Stimulated activated CD8-positive, alpha-beta memory T cell treated with anti-CD3 and anti-CD28 coated beads, Interleukin-7, amount 100 ng/mL, for 1 hour (primary cell): ENCODE measurements at places on chromosomes 12 and 14.

- no peak for DNase-seq
These were observed 349.9 kb downstream of the ETNK1 start for GRCh38 chr12:22974865-22975264.

GRCh38 chr12:10241727-10242126, 29.1 kb downstream of the GABARAPL1 start:
- no peak for DNase-seq

DNA sequence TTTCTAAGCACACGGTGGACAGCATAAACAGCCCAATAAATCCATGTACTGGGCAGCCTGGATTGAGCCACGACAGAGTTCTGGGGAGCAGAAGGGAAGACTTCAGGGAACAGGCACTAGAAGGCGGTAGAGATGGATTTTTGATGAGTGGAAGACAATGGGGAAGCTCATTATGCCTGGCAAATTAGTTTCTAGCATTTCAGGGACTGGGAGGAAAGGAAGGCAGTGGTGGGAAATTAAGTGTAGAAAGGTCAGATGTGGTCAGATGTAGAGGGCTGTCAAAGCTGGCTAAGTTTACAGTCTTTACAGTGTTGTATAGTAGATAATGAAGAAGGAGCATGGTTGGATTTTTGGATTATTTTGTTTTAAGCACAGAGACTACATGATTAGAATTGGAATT, 9.2 kb downstream of the EGLN3 start:
- DNase-seq, result no peak

GRCh38 chr14:93186466-93186865, 1.3 kb downstream of the LYSET start:
- no peak for DNase-seq

GRCh38 chr14:79161571-79161970, 991.4 kb downstream of the NRXN3 start:
- no peak for DNase-seq

DNA sequence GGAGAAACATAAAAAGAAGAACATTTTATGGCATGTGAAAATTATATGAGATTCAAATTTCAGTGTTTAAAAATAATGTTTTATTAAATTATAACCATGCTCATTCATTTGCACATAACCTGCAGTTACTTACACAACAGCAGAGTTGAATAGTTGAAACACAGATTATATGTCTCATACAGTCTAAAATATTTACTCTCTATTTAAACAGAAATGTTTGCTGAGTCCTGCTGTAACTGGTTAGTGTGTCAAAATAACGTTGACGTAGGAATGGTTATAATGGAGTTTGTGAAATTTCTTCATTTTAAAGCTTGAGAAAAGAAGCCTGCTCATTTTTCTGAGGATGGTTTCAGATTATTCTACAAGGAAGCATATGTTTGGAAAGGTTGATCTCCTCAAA, 196.5 kb upstream of the GARIN2 start:
- DNase-seq, result no peak

DNA sequence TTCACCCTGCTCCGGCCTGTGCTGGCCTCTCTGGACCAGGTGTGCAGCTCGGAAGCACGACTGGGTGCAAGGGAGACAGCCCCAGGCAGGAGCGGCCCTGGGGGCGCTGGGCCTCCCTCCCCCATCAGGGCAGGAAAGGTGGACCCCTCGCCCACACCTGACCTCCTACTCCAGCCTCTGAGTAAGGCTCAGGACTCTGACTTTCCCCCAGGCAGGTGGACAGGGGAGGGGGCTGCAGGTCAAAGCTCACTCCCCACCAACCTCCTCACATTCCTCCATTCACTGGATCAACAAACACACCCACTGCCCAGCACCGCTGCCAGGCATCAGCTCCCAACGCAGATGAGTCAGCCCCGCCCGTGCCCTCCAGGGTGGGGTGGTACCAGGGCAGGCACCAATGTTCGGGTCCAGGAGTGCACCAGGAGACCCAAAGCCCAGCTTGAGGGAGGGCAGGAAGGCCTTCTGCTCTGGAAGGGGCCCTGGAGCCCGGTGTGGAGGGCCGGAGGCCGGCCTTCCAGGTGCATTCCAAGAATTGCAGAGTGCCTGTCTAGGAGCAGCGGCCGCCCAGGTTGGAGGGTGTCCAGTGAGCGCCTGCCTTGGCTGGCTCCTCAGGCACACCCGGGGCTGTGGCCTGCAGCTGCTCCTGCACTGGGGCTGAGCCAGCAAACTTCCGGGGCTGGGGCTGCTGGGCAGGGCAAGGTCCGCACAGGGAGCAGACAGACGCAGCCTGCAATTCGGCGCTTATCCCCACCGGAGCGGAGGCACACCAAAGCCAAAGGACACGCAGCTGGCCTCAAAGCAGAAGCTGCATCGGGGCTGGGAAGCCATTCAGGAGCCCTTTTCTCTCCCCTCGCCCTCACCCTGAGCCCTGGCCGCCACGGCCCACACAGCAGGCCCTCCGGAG, 1.6 kb upstream of the INF2 start:
- DNase-seq, result no peak

DNA sequence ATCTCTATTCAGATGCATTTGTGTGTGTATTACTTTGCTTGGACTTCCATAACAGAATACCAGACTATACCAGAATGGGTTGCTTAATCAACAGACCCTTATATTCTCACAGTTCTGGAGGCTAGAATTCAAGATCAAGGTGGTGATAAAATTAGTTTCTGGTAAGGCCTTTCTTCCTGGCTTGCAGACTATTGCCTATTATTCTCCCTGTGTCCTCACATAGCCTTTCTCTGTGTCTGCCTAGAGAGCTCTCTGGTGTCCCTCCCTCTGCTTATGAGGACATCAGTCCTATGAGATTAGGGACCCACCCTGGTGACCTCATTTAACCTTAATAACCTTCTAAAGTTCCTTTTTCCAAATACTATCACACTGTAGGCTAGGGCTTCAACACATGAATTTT, 106.0 kb downstream of the FAR2 start:
- no peak for DNase-seq

DNA sequence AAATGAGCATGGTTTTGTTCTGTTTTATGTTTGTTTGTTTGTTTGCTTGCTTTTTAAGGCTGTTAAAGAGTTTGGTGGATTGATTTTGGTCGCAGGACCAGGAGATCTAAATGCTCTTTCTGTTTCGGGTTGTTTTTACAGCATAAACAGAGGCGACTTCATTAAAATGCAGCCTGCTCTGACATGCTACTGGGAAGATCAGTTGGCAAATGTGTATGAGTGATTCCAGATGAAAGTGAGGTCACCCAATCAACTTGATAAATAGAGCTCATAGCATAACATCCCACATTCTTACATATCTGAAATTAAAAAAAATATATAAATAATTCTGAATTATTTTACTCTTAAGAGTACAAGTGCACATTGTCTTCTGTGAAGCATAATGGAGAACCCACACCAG, 947.7 kb downstream of the GALC start:
- DNase-seq, result no peak
